ENCODE measurements at places on chromosomes 4 and X.

- no peak for DNase-seq
These were observed 100.8 kb downstream of the ANXA3 start for GRCh38 chr4:78652282-78652876.

- DNase-seq, result no peak
These were observed 224.0 kb downstream of the APBB2 start for GRCh38 chr4:40990236-40990898.

DNA sequence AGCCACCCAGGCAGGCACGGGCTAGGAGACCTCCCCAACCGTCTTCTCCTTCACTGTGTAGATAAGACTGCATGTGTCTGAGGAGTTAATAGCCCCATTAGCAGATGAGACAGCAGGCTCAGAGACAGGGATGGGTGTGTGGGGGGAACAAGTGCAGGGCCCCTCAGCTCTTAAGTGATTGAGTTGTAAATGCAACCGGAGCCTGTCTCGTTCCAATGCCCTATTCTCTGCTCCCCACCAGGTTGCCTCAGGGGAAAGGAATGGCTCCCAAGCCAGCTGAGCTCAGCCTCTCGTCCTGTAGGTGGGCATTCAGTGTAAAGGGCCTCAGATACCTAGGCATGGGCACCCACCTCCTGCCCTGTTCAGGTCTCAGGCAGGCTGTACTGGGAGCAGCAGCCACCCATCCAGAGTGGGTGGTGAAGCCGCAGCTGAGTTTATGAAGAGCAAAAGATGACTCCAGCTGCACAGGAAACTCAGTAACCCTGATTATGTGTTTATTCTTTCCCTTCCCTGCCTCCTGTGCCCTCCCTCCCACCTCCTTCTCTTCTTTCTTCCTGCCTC is 87.3 kb downstream of the PJA1 start:
- DNase-seq, result no peak

DNA sequence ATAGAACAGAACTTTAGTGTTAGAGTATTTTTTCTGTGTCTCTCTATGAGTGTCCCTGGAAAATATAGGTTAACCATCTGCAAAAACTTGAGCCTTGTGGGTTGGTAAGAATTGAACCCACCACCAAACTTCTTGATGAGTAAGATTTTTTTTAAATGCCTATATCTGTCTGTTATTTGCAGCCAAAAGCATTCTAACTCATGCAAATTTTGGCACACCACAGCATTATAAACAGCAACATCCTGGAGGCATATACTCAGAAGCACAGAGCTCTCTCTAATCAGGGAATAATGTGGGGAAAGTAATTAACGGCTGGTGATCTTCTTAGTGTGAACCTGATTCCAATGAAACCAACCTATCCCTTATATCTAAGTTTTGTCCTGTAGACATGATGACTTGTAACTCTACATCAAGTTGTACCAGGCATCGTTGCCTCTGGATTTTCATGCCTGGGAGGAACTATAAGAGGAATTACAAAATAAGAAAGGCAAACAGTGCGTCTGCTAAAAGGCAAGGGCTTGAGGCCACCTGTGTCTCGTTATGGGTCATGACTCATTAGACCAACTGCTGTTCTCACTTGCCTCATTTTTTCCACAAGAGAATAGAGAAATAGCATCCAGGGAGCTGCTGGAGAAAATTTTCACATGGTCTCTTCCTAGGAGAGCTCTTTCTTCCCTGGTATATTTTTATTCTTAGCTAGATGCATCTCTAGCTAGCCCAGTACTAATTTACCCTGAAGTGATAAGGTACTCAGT is 202.4 kb downstream of the CHIC2 start:
- DNase-seq, result no peak

- no peak for DNase-seq
These were observed 52.4 kb downstream of the DDX3X start for GRCh38 chrX:41386222-41386990.

- DNase-seq, result no peak
These were observed 85.7 kb upstream of the HPRT1 start for GRCh38 chrX:134374294-134374693.

DNA sequence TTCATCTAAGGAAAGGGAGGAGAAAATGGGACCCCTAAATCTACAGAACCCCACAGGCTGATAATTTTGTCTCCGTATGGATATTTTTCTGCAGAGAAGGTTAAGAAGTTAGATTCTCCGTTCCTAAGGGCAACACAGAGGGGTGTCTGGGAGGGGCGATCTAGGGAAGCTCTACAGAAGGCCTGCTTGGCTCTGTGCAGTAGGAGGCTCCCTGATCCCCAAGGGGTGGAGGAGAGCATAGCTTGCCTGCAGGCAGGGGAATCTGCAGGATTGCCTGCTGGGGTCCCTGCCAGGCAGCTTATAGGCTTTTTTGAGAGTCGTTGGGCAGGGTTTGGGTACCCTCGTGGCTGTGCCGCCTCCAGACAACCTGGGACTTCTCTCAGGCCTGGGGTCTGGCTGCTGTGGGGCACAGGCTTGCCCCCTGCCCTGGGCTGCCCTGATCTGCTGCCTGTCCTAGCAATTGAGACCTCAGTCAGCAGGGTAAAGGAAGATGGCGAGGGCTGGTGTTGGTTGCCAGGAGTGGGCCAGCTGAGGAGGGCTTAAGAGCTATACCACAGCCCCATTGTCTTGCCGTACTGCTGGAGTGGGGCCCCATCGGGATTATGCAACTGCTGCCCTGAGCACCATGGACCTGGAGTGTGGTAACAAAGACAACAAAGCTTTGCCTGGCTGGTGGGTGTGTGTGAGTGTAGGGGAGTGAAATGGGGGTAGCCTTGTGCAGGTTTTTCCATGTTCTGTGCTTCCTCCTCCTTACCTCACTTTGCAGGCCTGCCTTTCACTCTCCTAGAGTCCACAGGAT is 74.1 kb downstream of the EFNB1 start:
- no peak for DNase-seq

DNA sequence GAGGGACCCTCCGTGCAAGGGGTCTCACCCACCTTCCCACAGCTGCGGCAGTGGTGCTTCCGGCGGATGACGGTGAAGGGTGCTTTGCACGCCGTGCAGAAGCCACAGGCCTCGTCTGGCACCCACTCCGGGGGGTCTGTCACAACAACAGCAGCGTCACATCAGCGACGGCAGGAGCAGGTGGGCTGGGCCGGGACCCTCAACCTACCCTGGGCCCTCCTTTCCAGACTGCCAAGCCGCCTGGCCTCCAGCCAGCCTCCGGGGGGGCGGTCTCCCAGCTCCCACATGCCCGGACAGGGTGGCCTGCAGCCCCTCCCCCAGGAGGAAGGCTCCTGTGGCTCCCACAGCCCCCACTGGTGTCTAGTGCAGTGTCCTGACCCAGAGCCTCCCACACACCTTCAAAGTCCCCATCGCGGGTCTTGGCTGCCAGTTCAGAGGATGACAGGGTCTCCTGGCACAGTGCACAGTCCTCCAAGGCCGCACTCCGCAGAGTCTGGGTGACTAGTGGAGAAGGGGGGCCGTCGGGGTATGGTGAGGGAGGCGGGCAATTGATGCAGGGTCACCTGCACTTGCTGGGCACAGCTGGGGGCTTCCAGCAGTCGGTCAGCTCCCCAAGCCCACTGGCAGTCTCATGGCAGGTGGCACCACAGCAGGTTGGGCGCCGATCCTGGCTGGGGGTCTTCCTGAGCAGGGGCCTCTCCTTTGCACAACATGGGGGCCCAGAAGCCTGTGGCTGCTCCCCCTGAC is 9.5 kb upstream of the MXD4 start:
- no peak for DNase-seq

- no peak for DNase-seq
These were observed 592.4 kb downstream of the GLUD2 start for GRCh38 chrX:121639781-121640180.

DNA sequence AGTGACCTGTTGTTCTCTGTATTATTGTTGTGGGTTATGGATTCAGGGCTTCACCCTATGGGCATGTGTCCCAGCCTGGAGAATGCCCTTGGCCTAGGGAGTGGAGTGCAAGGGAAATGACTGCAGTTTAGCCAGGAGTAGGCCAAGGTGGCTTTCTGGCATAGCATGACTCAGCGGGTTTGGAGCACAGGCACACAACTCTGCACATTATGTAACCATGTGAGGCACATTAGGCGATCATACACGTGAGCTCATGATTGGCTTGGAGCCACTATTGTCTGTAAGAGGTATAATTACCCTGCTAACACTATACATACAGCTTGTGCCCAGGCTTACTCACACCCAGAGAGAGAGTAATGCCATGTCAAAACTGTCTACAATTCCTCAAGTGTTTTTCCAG is 35.1 kb upstream of the TACR3 start:
- no peak for DNase-seq

DNA sequence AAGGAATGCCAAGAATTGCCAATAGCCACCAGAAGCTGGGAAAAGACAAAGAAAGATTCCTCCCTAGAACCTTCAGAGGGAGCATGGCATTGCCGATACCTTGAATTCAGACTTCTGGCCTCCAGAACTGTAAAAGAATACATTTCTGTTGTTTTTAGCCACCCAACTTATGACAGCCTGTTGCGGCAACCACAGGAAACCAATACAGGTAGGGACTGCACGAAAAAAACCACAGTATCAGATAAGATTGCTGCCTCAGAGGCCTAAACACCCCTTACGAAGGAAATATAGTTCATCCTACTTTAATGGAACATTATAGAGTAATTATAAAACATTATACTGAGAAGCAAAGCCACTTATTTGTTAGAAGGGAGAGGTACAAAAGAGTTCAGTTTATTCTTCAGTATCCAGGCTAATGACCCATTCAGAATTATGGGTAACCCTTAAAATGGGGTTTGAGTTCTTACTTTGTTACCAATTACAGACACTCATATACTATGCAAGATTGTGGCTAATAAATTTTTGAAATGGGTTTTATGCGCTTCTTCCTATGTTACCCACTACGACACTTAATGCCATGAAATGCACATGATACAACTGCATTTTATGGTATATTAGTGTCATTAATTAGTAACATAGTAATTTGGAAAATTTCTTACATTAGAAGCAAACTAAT is 37.4 kb upstream of the SMIM10L2A start:
- no peak for DNase-seq

- DNase-seq, result no peak
These were observed 51.5 kb downstream of the SPATA18 start for GRCh38 chr4:52102587-52102986.

GRCh38 chrX:130079824-130080406 is 30.4 kb downstream of the ELF4 start:
- DNase-seq, result peak; percentile 58

DNA sequence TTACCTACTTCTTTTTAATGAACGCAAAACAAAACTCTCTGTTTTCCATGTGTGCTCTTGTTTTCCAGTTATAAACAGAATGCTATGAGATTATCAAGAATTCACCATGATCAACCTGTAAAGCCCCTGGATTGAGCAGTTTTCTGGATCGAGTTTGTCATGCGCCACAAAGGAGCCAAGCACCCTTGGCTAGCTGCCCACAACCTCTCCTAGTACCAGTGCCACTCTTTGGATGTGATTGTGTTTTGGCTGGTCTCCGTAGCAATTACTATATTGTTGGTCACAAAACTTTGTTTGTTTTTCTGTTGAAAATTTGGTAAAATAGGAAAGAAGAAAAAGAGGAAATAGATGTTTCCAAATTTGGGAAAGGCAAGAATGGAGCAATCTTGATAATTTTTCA is 51.1 kb downstream of the UGT2B7 start:
- no peak for DNase-seq

DNA sequence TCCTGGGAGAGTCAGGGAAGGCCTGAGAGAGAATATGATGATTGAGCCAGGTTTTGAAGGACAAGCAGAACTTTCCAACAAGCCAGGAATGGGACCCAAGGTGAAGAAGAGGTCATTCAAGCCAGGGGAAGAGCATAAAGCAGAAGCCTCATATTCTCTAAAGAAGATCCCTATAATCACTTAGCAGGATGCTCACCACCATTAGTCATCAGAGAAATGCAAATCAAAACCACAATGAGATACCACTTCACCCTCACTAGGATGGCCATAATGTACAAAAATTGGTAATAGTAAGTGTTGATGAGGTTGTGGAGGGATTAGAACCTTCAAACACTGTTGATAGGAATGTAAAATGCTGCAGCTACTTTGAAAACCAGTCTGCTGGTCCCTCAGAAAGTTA is 20.5 kb upstream of the SUPT20HL1 start:
- no peak for DNase-seq

DNA sequence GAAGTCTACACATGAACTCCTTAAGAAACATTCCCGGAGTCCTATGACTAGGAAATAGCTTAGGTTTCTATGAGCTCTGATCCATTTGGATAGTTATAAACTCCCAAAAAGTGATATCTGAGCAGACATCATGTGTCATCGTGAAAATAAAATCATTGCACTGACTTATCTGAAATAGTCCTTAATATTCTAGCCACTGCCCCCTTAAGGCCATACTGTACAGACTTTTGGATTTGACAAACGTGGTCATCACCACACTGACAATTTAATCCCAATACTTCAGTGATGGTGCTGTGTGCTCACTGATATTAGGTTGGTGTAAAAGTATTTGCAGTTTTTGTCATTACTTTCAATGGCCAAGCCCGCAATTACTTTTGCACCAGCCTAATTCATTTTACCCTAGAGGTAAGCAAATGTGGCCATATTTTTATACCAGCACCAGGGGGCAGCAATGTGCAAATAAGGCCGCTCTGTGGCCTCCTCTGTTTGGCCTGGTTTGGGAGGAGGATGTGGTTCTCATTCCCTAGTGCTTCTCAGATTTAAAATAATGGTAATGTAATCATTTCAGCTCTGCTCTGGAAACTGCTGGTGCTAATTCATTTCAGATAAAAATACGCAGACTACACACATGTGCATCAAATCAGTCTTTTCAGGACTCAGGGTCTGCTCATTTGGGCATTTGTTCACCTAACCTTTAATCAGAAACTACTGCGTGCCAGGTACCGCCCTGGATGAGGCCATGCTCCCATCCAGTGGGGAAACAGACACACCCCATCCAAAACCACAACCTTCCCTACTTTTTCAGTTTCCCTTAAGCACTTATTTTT is 196.4 kb upstream of the C1QTNF7 start:
- peak; percentile 79 for DNase-seq

DNA sequence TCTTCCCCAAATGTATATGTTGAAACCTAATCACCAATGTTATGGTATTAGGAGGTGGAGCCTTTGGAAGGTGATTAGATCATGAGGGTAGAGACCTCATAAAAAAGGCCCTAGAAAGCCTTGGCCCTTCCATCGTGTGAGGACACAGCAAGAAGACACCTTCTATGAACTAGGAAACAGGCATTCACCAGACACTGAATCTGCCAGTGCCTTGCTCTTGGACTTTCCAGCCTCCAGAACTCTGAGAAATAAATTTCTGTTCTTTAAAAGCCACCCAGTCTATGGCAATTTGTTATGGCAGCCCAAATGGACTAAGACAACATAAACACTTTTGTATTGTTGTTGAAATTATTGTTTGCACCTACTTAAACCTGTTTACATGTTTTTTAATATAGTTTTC is 221.8 kb upstream of the RPS6KA3 start:
- DNase-seq, result no peak

DNA sequence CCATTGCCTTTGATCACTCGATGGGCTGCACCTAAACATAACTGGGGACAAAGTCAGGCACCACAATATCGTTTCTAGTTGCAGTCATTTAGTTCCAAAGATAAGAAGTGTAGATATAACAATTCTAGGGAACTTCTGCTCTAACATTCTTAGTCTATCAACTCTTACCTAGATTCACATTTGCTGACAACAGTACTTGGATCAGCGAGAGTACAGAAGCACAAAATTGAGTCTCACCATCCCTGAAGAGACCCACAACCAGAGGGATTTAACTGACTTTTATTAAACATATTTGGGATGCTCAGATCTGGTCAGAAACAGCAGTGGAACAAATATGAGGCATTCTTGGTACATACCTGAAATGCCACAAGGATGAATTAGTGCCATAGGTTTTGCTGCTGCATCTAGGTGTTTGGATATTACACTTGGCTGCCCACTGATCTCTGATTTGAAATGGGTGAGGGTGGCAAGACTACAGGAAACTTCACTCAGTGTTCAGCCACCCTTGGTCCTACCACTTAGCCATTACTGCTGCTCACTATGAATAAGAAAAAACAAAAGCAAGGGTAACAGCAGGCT is 28.9 kb upstream of the HUWE1 start:
- DNase-seq, result no peak
